ENCODE measurements at places on chromosomes 3 and 15.

GRCh38 chr15:85598718-85599398 lies 195.9 kb downstream of the KLHL25 start:
- no peak for DNase-seq

DNA sequence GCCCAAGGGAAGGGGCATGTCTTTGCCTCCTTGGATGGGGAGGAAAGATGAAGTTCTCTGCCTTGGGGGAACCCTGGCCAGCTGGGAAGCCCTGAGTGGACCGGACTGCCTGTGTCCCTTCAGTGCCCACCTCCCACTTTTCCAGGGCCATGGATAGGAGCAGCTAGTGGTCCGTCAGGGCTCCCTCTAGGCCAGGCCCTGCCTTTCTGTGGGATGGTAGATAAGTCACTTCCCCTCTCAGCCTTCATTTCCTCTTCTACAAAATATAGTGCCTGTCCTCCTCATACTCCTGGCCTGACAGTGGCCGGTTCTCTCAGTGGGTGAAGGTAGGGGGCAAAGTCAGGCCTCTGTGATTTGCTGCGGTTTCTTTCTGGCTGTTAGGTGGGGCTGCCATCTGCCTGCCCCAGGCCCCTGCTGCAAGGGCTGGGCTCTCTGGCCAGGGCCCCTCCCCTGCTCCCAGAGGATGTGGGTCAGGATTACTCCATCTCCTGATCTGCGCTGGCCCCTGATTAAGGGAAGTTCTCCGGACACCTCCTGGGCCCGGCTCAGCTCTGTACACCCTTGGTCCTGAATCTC lies 1.4 kb downstream of the PLEKHO2 start:
- DNase-seq = no peak

DNA sequence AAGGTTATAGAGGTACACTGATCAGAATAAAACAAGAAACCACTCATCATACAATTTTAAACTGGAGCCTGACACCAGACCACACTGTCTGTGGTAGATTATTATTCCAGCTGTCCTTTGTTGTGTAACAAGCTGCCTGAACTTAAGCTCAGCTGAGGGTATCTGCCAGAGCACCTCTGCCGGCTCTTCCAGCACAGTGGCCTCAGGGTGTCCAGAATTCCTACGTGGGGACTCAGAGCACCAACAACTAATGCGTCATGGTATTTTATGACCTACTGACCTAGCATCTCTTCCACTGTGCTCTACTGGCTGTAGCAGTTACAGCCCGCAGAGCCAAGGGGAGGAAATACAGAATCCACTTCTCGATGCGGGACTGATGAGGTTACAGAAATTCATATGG lies 15.6 kb upstream of the RAF1 start:
- no peak for DNase-seq

DNA sequence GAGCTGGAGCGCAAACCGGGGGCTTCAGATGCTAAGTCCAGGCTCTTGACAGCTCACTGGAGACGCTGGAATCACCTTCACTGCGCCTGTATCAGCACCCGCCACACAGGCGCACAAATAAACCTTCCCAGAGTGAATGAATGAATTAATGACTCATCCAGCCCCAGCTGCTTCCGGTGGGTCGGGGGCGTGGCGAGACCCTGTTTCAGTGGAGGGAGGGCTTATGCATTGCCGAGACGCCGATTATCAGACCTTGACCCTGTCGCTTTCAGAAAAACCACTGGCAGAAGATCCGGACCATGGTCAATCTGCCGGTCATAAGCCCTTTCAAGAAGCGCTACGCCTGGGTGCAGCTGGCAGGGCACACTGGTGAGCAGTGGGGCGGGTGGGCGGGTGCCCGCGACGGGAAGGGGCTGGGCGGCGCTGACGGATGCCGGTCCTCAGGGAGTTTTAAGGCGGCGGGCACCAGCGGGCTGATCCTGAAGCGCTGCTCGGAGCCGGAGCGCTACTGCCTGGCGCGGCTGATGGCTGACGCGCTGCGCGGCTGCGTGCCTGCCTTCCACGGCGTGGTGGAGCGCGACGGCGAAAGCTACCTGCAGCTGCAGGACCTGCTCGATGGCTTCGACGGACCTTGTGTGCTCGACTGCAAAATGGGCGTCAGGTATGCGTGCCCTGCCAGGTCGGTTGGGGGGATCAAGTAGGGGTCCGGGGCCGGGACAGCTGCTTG lies 7.7 kb downstream of the ITPKA start:
- DNase-seq = no peak

- no peak for DNase-seq
These were observed 61.1 kb downstream of the ST6GAL1 start for GRCh38 chr3:186991470-186991869.

DNA sequence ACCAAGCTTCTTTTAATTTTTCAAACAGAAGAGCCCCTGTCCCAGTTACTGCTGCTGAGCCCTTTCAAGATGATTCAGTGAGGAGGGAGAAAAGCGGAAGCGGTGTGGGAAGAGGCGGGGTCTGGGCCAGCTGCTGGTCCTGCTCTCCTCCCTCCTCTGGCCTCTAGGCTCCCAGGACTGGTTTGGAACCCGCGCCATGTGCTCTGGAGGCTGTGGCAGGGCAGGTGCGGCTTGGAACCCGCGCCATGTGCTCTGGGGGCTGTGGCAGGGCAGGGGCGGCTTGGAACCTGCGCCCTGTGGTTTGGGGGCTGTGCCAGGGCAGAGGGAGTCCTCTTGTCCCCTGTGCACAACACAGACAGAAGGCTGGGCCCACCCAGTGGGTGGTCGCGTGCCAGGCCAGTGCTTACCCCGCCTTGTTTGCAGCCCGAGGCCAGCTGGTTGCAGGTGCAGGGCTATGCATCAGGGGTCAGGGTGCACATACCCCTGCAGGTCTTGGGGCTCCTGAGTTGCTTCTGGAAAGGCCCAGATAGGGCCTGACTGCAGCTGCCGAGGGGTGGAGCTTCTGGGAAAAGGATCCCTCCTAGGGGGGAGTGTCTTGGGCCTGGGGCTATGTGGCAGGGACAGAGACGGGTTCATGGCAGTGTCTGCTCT lies 12.2 kb downstream of the ALG1L2 start:
- DNase-seq = no peak

GRCh38 chr15:80587007-80587406 lies 108.1 kb upstream of the ABHD17C start:
- DNase-seq = no peak

DNA sequence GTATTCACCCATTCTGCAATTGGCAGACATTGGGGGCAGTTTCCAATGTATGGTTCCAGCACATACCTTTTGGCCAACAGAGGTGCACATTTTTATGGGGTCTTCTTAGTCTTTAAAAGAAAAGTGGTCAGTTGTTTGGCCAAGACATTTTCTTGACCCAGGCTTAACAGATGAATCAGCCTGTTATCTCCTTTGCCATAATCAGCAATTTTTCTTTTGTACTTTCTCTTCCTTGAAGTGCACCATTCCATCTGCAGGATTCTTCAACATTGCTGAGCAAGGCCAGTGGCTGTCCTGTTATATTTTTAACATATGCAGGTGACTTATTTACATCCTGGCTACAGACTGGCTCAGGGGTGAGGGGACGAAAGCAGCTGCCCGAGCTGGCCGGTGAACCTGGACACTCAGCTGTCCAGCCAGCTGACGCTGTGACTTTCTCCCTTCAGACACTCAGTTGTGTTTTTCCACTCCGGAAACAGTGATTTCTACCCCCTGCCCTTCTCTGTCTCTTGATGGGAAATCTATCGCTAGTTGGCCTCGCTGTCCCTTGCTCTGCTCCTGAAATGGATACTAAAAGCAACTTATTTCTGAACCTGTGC lies 96.5 kb upstream of the TNFAIP8L3 start:
- DNase-seq = no peak
